ENCODE measurements at places on chromosomes 7 and 10. TPM values are rescaled to one million over a fixed set of nuclear protein-coding genes. Genes with fewer than 3 reads are reported as not detected.

Gene CPA2
- polyA plus RNA-seq, result 0.17 TPM

DNA sequence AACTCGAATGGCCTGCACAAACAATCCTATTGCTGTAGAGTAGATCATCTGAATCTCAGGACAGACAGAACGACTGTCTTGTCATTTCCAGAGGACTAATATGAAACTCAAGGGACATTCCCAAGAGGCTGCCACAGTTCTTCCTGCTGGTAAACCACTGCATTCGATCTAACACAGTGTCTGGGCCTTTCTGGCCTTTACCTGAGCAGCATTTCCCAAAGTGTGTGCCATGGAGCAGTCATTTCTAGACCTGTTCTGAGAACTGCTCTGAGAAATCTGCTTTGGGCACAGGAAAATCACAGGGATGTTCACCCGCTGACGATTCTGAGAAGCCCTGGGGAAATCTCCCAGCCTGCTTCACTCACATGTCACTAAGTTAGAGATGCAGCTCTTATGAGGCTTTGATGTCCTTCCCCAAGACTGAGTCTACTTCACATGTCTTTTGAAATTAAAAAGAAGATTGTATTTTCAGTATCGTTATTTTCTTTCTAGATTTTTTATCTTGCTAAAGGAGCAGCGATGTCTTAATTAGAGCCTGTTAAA is 18.4 kb downstream of the GPNMB start:
- H3K4me1 ChIP-seq, result no peaks in the 10 kb centered on the region
- H3K4me3 ChIP-seq, result no peak overlapping the region
- DNase-seq, result no peak
- no peak overlapping the region for H3K27ac ChIP-seq
- H3K27me3 ChIP-seq, result no peaks in the 10 kb centered on the region

Gene CALN1
- not detected for polyA plus RNA-seq

Gene ING3
- 9.6 TPM for polyA plus RNA-seq

GRCh38 chr7:124390301-124390700 is 357.4 kb upstream of the TMEM229A start:
- no peak for DNase-seq
- H3K4me3 ChIP-seq, result no peak overlapping the region
- H3K36me3 ChIP-seq, result no peaks in the 10 kb centered on the region
- no peaks in the 10 kb centered on the region for H3K4me1 ChIP-seq

DNA sequence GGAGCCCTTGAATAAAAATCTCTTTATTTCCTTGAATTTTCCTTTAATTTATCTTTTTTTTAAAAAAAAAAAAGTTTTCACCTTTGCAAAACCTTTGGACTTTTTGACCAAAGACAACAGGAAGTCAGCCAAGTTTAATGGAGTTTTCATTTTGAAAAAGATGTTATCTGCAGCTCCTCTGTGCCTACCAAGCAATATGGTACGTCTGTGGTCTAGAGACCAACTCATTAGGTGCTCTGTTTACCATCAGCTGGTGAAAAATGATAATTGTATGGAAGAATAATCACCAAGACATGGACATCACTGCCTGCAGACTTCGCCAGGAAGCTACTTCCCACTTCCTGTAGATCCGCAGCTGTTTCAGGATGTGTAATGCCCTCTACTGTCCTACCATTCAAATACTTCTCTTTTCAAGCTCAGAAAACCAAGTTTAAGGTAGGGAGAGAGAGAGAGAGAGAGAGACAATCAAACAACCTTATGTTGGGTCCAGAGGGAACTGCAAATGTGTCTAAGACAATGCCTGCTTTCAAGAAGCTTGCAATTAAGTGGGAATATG is 18.7 kb downstream of the PLXNA4 start:
- H3K36me3 ChIP-seq, result no peaks in the 10 kb centered on the region
- no peak for DNase-seq
- no peaks in the 10 kb centered on the region for H3K4me1 ChIP-seq
- H3K27ac ChIP-seq, result no peak overlapping the region
- no peaks in the 10 kb centered on the region for H3K27me3 ChIP-seq

Gene PLAC9
- 45.8 TPM for polyA plus RNA-seq

All from heart left ventricle (tissue), 16 donors.